ENCODE measurements at places on chromosomes 6 and 20. TPM values are rescaled to one million over a fixed set of nuclear protein-coding genes. Genes with fewer than 3 reads are reported as not detected.

ESR1 gene
- 0.24 TPM for total RNA-seq

MRPS26 gene
- 46.4 TPM for total RNA-seq

PLCB4 gene
- 15.5 TPM for total RNA-seq

GABRR1 gene
- 2.7 TPM for total RNA-seq

PKHD1 gene
- total RNA-seq, result 0.06 TPM

All from motor neuron (in vitro differentiated cells).